Smooth muscle cell of bladder (primary cell): ENCODE measurements at places on chromosomes 5 and 9. TPM values are rescaled to one million over a fixed set of nuclear protein-coding genes. Genes with fewer than 3 reads are reported as not detected.

The MIGA2 gene
- 22.7 and 23.0 TPM in 2 replicates for total RNA-seq

The FAM200C gene
- 3.0 TPM in 2 replicates for total RNA-seq

The SPATA31D4 gene
- total RNA-seq, result not detected in 2 replicates

The PHF19 gene
- total RNA-seq, result 14.9 and 16.4 TPM in 2 replicates

The LHX3 gene
- not detected in 2 replicates for total RNA-seq

The SAPCD2 gene
- total RNA-seq, result 0.43 and 0.55 TPM in 2 replicates

The PDE8B gene
- total RNA-seq, result 0.09 and 0.14 TPM in 2 replicates

The TTC33 gene
- 12.9 and 13.5 TPM in 2 replicates for total RNA-seq

The FAM13B gene
- total RNA-seq, result 9.1 and 13.1 TPM in 2 replicates

The TRIM23 gene
- total RNA-seq, result 30.7 and 37.3 TPM in 2 replicates

The RAD17 gene
- 14.9 and 17.0 TPM in 2 replicates for total RNA-seq

The GMCL2 gene
- not detected in 2 replicates for total RNA-seq

The PIP5K1B gene
- under 0.01 TPM in 2 replicates for total RNA-seq

The TRIM7 gene
- total RNA-seq, result 1.2 and 2.8 TPM in 2 replicates

The IFNA13 gene
- not detected in 2 replicates for total RNA-seq

The CYSRT1 gene
- 0.18 and 0.57 TPM in 2 replicates for total RNA-seq

The RNF183 gene
- not detected in 2 replicates for total RNA-seq

The CDC20B gene
- total RNA-seq, result under 0.01 TPM in 1 of 2 replicates, not detected in the other

The FAT2 gene
- under 0.01 TPM in 2 replicates for total RNA-seq

The ISL1 gene
- 0.14 TPM in 1 of 2 replicates, not detected in the other for total RNA-seq

The TMOD1 gene
- 0.57 and 0.74 TPM in 2 replicates for total RNA-seq

The INSL6 gene
- not detected in 2 replicates for total RNA-seq

The ADAMTS2 gene
- total RNA-seq, result 44.2 and 68.5 TPM in 2 replicates

The LCP2 gene
- not detected in 2 replicates for total RNA-seq

The SLC6A7 gene
- total RNA-seq, result not detected in 2 replicates

The SCGB3A1 gene
- total RNA-seq, result not detected in 2 replicates

The SPATA6L gene
- total RNA-seq, result 0.28 and 0.43 TPM in 2 replicates

The SLC46A2 gene
- total RNA-seq, result not detected in 2 replicates

The FOXD4L6 gene
- under 0.01 and 0.09 TPM in 2 replicates for total RNA-seq

The DIMT1 gene
- total RNA-seq, result 18.1 and 22.9 TPM in 2 replicates

The PCDHGA3 gene
- 0.85 and 1.4 TPM in 2 replicates for total RNA-seq

The JAKMIP2 gene
- total RNA-seq, result under 0.01 and 0.57 TPM in 2 replicates

The LCN9 gene
- not detected in 2 replicates for total RNA-seq

The PCDHGA8 gene
- total RNA-seq, result 3.0 and 3.3 TPM in 2 replicates

The ZNF879 gene
- 3.6 and 3.8 TPM in 2 replicates for total RNA-seq

The PCDHA1 gene
- under 0.01 TPM in 2 replicates for total RNA-seq

The TEX48 gene
- not detected in 2 replicates for total RNA-seq

The GPR151 gene
- not detected in 2 replicates for total RNA-seq

The FCN2 gene
- total RNA-seq, result not detected in 2 replicates

The F2R gene
- total RNA-seq, result 67.8 and 70.8 TPM in 2 replicates

The PCDHA5 gene
- total RNA-seq, result under 0.01 and 0.09 TPM in 2 replicates

The CRHBP gene
- 1.3 and 2.1 TPM in 2 replicates for total RNA-seq

The PCDHGA9 gene
- 2.7 and 3.1 TPM in 2 replicates for total RNA-seq

The PRRX2 gene
- total RNA-seq, result 18.5 and 23.2 TPM in 2 replicates

The HTR4 gene
- total RNA-seq, result not detected in 2 replicates

The PLPP7 gene
- 6.8 and 14.0 TPM in 2 replicates for total RNA-seq
